ENCODE measurements at places on chromosomes 2 and 18.

DNA sequence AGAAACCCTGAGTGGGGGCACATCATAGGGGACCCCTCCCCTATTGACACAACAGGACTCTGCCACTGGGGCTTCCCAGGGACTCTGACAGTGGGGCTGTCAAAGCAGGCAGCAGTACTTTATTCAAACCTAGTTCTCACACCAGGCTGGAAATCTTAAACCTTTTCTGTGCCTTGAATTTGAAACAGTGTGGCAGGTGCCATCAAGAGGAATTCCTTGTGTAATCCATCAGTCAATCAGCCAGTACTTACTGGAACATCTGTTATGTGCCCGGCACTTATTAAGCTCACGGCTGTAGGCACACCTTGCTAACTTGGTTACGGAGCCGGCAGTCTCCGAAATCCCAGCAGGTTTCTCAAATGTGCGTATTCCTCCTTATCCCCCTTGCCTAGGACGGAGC lies 12.0 kb downstream of the GLI2 start:
- no peak for DNase-seq

GRCh38 chr18:32831781-32832180 lies 59.0 kb upstream of the KLHL14 start:
- DNase-seq, result no peak

GRCh38 chr2:143296089-143296488 lies 166.9 kb downstream of the ARHGAP15 start:
- DNase-seq, result no peak

GRCh38 chr18:29823671-29824070 lies 1218.9 kb downstream of the DSC3 start:
- no peak for DNase-seq

DNA sequence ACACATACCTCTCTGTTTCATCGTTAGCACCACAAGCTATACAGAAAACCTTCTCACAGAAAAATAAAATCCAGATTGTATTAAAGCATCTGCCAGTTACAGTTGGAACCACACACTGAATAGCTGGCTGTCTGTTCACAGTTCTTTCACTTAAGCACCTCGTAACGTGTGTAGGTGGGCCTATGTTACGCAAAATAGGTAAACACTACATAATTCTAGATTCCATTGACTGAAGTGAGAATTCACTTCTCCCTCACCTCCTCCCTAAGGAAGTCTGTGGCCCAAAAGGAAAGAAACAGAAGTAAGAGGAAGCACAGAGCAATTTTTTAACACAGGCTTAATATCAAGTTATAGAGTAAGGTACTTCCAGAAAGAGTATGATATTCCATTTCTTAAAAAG lies 24.9 kb downstream of the PELI1 start:
- no peak for DNase-seq

GRCh38 chr2:100042562-100042961 lies 99.8 kb downstream of the AFF3 start:
- no peak for DNase-seq

- DNase-seq, result peak; percentile 40
Measured at GRCh38 chr2:13114391-13114790, 397.7 kb downstream of the TRIB2 start.

GRCh38 chr2:71071681-71072398 lies 3.4 kb downstream of the NAGK start:
- DNase-seq, result no peak

DNA sequence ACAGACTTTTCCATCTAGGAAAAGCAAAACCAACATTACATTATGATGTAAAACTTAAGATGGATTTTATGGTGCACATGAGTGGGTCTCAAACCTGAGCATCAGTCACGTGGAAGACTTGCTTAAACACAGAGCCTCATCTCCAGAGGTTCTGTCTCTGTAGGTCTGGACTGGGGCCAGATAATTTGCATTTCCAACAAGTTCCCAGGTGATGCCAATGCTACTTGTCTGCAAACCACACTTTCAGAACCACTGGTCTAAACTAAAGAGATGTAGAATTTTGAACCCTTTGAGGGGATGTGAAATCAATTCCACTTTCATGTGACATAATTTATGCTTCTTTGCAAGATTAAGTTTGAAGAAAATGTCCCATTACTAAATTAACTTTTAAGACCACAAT lies 522.8 kb downstream of the MBD2 start:
- DNase-seq, result no peak

GRCh38 chr18:79373736-79374135 lies 22.0 kb upstream of the NFATC1 start:
- no peak for DNase-seq

DNA sequence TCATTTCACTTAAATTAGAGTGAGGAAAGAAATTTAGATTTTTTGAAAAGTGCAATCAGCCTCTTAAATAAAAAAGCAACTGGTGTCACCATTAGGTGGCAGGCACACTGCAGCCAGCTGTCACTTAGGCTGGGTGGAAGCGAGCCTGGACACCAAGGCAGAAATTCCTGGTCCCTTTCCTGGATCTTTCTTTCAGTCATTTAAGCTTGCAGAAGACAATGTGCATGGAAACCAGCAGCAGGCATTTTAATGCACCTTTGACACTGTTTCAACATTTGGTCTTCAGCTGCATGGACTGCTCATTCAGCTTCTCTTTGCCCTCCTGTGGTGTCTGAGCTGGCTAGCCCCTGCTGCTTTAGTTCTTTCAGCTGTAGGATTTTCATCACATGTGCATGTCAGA lies 61.0 kb downstream of the AQP4 start:
- peak; percentile 40 for DNase-seq

- DNase-seq, result no peak
Measured at GRCh38 chr2:133517876-133518275, 50.4 kb downstream of the NCKAP5 start.

GRCh38 chr18:54636217-54636616 lies 45.2 kb downstream of the DYNAP start:
- DNase-seq, result no peak

DNA sequence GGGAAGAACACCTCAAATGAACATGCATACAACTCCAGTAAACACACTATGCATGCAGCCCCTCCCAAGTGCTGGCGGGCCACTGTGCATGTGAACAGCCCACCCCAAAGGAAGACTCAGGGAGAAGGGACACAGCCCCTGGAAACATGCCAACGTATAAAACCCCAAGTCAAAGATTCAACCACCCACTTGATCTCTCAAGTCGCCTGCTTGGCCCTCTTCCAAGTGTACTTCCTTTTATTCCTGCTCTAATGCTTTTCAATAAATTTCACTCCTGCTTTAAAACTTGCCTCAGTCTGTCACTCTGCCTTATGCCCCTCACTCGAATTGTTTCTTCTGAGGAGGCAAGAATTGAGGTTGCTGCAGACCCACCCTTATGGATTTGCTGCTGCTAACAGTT lies 139.1 kb downstream of the C1D start:
- no peak for DNase-seq

DNA sequence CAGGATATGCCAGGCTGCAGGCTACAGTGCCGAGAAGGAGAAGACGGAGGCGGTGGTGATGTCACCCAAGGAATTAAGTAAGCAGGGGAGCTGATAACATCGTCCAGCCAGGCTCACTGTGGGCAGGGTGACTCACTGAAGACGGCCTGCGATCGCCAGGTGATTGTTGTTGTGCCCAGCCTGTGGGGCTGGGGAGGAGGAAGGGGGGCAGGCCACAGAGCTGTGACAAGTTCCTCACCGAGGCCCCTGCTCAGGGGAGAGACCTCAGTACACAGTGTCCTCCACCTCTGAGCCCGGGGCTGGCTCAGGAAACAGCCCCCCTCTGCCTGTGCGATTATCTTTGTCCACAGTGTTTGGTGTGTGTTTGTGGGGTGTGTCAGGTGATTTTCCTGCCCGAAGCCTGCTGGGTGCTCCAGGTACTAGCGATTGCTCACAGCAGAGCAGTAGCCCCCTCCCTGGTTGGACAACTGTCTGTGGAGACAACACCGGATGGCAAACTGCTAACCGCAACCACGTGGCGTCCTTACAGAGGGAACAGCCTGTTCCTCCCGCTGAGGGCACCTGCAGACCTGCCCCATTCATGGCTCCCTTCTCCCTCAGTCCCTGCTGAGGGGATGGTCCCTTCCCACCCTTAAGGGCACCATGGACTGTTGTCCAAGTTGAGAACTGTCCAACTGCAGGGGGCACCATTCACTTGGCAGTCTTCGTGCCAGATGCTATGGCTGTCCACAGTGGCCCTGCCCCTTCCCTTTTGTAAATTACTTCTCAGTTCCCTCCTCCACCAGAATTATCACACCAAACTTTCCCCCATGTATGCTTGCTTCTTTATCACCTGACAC lies 95.1 kb downstream of the ZFP36L2 start:
- peak; percentile 73 for DNase-seq

GRCh38 chr2:96565111-96565510 lies 28.6 kb downstream of the ARID5A start:
- DNase-seq, result no peak

DNA sequence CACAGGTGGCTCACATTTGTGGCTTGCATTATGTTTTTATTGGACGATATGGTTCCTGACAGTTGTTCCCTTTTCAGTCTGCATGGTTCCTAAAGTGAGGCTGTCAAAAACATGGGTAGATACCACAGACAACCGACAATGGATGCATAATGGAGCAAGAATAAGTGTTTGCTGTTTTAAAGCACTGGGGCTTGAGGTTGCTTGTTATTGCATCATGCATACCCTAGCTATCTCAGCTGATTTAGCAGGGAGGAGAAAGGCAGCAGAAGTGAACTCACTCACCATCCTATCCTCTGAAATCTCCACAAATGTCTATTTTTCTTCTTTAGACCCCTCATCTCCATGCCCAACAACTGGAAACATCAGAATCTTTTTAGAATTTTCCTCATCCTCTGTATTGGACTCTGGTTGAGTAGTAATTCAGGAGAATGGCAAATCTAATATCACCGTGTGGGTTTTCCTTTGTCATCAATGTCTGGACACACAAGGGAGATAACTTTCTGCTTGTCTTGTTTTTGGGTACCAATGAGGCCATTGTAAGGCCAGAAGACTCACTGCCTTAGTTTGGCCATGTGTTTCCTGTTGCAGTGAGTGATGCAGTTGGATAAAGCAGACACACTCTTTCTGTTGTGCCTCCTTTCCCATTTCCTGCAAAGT lies 46.7 kb downstream of the FBXO48 start:
- no peak for DNase-seq

GRCh38 chr2:217805668-217806481 lies 196.9 kb downstream of the TNS1 start:
- no peak for DNase-seq

GRCh38 chr2:238128534-238129001 lies 9.9 kb upstream of the KLHL30 start:
- no peak for DNase-seq

DNA sequence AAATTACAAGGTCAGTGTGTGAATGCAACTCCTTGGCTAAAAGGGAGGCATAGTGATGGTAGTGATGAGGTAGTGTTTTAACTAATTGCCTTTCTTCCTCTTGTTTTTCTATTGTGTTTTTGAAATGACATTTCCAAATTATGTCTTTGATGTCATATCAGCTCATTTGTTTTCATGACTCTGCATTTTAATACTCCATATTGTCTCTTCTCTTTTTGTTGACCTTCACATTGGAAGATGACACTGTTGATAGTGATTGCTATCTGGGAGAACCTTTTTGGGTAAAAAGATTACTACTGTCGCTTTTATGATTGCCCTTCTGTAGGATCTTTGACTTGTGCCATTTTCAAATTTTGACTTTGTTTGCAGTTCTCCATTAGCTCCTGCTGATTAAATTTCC lies 3.0 kb downstream of the GIGYF2 start:
- no peak for DNase-seq

DNA sequence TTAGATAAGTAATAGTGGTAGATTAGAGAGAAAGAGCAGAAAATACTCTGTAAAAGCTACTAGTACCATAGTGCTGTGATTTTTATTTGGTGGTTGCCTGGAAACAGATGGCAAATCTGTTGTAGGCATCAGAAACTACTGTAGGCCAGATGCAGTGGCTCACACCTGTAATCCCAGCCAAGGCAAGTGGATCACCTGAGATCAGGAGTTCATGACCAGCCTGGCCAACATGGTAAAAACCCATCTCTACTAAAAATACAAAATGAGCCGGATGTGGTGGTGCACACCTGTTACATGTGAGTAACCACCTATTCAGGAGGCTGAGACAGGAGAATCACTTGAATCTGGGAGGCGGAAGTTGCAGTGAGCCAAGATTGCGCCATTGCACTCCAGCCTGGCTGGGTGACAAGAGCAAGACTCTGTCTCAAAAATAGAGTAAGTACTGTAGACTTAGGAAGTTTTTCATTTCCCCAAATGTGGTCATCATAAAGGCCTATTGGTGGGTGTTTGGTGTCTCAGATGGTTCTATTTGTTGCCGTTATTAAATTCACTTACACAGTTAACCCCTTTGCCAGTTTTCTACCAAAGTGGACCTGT lies 79.6 kb downstream of the SPTBN1 start:
- DNase-seq, result no peak

DNA sequence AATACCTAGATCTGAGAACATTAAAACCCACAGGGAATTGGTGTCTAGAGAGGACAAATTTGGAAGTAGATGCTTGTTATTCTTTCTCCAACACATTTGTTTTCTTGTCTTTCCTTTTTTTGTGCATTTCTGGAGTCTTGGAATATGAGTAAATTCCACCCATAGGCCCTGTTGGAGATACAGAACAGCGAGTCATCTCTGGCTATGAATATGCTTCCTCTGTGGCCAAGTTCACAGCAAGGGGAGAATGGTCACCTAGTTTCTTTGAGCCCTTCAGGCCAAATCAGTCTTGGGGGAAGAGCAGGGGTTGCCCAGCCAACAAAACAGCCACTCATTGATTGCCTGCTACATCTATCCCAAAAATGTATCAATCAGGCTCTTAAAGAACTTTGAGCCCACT lies 31.3 kb downstream of the SP140L start:
- DNase-seq, result no peak

All from SK-N-SH (cell line).